Activated T-cell treated with anti-CD3 and anti-CD28 coated beads, Interleukin-2, amount 50 U/mL, for 72 hours (primary cell): ENCODE measurements at places on chromosomes 1 and 21.
A peak's percentile ranks its signal among the peaks of the same experiment; 100 is the strongest.

GRCh38 chr1:54331091-54331772 is 75.0 kb downstream of the SSBP3 start:
- no peak for DNase-seq

DNA sequence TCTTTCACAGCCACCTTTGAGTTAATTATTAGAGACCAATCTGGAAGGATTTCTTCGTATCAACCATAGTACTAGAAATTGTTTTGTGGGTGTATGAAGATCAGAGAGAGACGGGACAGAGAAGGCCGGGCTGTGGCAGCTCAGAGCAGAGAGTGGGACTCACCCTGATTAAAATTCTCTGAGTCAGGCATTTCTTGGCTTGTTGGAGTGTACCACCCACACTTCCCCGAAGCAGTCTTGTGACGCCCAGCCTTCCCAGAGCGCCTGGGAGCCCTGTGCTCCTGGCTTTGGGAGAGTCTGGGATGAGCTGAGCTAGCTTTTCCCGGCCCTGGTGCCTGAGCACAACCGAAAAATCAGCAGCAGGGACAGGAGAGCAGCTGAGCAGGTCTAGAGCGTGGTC is 19.4 kb downstream of the PLEKHM2 start:
- no peak for DNase-seq

DNA sequence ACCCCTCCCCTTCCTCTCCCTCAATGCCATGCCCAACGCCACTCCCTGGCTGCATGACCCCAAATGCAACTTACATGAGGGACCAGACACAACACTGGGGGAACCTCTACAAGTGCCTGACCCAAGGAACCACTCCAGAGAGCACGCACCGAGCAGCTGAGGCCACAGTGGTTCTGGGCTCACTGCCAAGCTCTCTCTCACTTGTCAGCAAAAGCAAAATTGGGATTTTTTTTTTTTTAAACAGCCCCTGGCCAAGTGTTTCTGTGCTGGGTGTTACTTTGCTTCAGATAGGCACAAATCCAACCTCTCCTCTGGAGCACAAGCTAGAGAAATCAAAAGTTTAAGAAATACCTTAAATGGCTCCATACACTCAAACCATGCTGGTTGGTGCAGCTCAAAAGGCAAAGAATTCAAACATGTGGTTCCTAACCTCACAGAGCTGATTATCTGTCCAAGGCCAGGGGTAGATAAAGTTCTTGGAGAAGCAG is 363.0 kb downstream of the SETD4 start:
- peak; percentile 8 for DNase-seq

DNA sequence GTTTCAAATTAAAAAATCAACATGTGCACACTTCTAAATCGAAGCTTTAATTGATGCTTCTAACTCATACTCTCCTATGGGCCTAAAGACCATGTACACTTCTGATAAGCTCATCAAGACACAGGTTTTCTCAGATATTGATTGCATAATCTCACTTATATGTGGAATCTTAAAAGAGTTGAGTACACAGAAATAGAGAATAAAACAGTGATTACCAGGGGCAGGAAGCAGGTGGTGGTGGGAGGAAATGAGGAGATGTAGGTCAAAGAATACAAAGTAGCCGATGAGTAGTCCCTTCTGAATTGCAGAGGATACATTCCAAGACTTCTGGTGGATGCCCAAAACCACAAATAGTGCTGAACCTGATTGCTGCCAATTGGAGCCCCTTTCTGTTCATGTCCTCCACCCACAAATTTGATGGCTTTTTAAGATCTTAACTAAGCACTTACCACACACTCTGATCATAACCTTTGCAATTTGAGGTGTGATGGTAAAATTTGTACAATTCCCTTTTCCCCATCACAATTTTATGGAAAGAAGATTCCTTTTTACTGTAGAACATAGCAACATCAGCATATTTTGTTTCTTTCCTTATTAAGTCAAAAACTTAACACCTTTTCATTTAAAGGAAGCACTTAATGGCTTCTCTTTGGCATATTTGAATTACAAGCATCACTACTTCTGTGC is 3.3 kb upstream of the CD1B start:
- no peak for DNase-seq

GRCh38 chr1:218665221-218665620 is 320.1 kb downstream of the TGFB2 start:
- no peak for DNase-seq

DNA sequence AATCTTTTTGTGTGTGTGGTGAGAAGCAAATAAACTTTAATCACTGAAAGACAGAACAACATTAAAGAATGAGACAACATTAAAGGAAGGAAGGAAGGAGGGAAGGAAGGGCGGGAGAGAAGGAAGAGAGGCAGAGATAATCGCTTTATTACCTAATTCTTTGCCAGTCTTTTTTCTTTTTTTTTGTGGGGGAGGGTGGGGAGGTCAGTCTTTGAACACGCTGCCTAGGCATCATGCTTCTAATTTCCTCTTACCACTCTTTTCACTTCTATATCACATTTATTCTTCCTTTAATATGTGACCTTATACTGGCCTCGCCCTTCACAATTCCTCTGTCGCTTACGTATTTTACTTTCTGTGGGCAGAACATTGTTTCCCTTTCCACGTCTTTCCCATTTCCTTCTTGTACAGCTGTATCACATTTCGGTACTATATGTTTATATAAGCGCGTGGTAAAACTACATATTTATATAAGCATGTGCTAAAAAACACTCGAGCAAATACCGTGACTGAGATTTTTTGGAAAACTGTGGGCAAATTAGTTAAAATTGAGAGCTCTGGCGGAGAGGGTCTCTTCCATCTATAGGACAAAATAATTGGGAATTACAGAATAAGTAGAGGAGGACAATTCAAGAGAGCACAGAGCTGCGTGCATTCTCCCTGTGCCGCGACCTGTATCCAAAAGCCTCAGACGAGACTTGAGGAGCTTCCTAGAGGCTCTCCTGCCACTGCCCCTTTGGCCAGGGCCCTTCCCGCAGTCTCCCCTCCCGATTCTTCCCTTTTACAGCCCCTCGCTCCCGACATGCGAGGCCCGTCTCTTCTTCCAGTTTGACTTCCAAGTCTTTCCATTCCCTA is 823 bp upstream of the PRKAA2 start:
- DNase-seq, result no peak

DNA sequence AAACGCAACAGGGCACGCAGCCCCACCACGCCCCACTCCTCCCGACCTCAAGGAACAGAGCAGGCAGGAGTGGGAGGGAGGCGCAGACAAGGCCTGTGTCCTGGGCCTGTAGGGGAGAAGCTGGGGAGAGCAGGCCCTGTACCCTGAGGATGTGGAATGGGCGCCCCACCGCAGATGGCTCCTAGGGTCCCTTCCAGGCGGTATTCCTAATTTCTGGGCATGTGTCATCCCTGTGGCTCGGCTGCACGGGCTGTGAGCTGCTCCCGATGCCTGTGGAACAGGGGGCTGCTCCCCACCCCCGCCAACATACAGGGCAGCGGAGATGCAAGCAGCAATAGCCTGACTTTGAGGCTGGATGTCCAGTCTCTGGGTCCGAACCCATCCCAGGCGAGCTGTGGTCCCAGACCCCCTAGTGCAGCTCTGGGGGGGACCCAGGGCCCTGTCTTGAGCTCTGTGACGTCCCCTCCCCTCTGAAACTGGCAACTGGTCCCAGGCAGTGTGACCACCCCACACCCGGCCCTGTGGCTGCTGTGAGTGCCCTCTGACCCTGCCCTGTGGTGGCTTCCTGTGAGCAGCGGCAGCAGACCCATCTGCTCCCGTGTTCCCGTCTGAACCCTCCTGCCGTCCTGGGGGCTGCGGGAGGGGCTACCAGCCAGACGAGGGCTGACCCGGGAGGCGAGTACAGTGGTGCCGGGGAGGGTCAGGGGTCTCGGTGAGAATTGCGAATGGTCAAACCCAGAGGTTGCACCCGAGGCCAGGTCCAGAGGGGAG is 13.9 kb upstream of the COL6A2 start:
- no peak for DNase-seq

DNA sequence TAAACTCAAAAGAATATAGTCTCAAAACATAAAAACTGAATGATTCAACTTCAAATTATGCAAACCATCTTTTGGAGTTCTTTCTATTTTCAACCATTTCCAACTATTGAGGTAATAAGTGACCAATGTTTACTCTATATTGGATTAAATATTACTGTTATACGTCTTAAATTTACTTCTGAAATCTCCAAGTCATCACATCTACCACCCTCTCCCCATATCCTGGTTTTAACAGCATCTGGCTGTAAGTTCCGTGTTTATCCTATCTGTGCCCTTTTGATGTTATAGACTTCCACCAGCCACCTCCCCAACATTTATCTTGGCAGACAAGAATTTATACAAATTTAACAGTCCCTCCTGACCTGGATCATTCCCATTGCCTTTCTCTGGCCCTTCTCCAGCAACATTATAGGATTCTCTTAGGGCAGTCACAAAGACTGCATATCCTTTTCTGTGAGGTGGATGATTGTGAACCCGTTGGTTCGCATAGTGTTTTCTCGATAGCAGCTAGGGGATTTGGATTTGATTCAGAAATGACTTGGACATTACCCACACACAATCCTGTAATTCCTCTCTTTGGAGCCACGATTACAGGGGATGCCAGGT is 313.4 kb upstream of the FMN2 start:
- DNase-seq, result no peak

GRCh38 chr1:64898107-64898861 is 68.1 kb downstream of the JAK1 start:
- no peak for DNase-seq

DNA sequence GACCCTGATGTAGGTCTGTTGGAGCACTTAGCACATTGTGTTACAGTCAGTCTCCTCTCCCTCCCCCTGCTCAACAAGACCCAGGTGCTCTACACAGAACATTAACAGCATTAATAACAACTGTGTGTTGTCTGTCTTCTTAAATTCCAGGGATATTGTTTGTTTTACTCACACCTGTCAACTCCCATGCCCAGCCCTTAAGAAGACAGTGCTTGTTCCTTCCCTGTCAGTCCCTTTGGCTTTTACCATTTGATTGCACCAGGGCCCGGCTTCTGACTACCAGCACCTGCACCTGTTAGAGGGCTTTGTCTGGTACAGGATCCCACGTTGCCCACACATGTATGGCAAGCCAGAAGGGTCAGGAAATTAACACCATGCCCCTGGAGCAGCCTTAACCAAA is 11.7 kb downstream of the RIMKLA start:
- DNase-seq, result no peak

- no peak for DNase-seq
Measured at GRCh38 chr1:235885655-235886262, 19.1 kb upstream of the LYST start.

GRCh38 chr1:41700986-41701535 is 216.6 kb upstream of the EDN2 start:
- no peak for DNase-seq

GRCh38 chr21:40047993-40048730 is 180.9 kb downstream of the PCP4 start:
- DNase-seq, result no peak

DNA sequence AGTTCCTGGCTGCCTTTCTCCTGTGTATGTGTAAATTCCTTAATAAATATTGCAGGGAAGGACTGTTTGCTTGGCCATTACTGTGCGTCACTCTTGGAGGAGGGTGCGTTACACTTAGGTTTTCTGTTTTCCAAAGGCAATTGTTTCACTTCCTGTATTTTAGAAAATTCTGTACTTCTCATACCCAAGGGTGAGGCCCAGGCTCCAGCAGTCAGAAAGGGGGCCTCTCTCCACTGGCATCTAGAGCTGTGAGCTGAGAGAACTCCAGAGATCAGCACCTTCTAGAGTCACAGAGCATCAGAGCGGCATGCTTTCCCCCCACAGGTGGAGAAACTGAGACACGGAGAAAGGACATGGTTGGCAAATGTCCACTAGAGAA is 27.0 kb upstream of the ZFP69B start:
- no peak for DNase-seq

DNA sequence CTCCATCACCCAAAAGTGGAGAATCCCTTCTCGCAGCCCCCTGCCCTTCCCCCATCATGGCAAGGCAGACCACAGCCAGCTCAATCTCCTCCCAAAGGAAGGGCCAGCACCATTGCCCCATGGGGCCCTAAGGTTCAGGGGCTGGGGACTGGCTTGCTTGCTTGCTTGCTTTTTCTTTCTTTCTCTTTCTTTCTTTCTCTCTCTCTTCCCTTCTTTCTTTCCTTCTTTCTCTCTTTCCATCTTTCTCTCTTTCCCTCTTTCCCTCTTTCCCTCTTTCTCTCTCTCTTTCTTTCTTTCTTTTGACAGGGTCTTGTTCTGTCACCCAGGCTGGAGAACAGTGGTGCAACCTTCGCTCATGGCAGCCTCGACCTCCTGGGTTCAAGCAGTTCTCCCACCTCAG is 38.1 kb upstream of the CAMK1G start:
- no peak for DNase-seq
